T-helper 17 cell (primary cell): ENCODE measurements at places on chromosomes 4 and X.

GRCh38 chrX:47743504-47743903 lies 84.5 kb upstream of the UXT start:
- DNase-seq, result no peak

DNA sequence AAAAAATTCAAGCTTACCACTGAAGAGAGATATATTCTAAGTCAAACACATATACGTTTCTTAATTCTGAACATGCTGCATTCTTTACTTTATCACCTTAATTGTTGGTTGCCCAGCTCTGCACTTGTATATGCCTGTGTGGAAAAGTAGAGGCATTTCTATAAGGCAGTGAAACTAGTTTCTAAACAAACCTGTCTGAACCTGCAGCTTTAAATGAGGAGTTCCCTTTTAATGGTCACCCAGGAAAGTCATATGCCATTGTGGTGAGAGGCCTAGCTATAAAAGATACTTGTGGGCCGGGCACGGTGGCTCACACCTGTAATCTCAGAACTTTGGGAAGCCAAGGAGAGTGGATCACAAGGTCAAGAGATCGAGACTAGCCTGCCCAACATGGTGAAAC lies 147.4 kb upstream of the RXFP1 start:
- DNase-seq, result no peak

- DNase-seq, result no peak
These were observed 88.0 kb downstream of the FNIP2 start for GRCh38 chr4:158856852-158857251.

DNA sequence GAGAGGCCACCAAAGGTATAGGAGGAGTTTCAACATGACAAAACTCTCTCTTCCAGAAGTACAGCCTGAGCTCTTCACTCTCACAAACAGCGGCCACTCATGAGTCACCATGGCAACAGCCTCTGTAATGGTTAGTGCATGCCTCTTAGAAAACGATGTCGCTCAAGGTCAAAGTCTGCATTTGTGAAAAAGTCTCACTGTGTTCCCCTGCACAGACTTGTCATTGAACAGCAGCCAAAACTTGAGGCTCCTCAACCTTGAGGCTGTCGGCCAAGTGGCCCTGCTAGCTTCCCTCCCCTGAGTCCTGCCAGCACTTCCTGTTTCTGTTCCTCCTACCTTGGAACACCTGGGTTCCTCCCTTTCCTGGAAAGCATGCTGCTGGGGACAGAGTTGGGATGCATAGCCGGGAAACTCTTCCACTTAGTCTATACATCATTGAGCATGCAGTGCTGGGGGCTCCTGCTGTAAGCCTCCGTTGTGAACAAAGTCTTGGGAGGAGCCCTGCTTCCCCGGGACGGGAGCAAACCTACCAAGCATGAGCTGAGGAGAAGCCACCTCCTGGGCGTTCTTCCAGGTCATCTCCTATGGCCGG lies 66.6 kb downstream of the ING2 start:
- DNase-seq, result no peak

DNA sequence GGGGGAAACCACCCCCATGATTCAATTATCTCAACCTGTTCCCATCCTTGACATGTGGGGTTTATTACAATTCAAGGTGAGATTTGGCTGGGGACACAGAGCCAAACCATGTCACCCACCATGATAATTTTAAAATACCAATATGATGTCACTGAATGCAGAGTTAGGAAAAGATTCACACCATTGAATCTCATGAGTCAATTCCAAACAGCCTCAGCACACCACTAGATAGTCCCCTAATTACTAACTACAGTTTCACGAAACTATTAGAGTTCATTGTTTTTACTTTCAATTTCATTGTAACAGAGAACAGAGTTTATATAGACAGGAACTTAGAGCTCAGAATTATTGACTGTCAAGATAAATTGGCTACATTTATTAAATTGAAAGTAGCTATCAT lies 410.2 kb downstream of the FAM47A start:
- DNase-seq, result no peak

DNA sequence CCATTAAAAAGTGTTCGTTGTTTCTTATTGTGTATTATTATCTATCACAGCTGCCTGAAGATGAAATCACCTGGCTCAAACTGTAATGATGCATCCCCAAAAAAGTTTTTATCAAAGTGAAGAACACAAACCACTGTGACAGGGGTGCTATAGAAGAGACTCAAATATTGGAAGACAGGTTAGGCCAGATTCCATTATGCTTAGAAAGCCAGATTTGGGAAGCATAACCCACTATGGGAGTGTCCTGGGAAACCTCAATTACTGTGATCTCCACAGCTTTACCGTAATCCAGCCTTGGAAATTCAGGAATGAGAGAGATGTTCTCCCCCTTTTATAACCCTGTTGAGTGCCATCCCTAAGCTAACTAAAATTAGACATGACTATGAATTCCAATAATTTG lies 114.2 kb downstream of the NWD2 start:
- no peak for DNase-seq

DNA sequence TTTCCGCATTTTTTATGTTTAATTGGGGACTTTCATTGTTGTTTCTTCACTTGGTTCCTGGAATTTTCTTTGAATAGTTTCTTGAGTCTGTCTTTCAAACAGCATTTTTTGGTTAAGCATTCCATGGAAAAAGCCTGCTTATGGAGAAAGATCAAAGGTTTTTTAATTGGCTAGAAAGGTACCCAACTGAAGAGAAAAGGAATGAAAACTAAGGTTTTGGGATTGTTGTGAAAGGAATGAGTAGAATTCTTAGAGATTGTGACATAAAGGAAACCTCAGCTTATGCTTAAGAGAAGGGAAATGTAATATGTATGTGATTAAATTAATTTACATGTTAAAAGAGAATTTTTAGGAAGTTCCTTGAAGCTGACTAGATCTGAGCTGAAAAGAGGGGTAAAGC lies 82.8 kb downstream of the CCKAR start:
- DNase-seq, result no peak

- no peak for DNase-seq
These were observed 115.2 kb upstream of the LNX1 start for GRCh38 chr4:53706422-53707032.

DNA sequence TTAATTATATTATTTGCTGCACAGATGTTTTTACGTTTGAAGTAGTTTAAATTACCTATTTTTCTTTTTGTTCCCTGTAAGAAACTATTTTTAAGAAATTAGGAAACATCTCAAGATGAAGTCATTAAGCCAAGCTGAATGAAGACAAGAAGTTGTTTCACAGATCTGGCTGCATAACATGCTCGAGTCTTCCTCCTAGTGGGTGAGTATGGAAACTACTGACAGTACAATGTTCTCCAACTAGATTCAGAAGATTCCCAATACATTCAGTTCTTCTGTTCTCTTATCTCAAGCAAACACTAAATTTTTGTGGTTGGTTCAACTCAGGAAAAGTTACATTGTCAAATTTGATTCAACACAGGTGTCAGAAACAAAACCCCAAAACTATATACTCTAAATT lies 256.8 kb upstream of the VCX start:
- no peak for DNase-seq

DNA sequence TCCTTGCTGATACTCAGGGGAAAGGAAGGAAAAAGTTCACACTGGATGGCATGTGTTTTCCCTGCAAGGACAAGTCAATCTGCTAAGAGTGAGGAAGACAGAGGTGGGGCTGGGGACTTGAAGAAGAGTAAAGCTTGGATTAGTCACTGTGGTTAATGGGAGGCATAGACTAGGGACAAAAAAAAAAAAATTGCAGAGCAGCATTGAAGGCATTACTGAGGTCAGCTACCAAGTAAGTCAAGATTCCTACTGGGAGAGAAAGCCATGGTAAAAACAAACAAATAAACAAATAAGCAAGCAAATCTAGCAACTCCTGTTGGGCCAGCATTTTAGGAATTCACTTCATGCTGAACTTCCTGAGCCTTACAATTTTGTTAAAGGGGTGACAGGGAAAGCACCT lies 58.2 kb upstream of the GPC4 start:
- DNase-seq, result no peak

DNA sequence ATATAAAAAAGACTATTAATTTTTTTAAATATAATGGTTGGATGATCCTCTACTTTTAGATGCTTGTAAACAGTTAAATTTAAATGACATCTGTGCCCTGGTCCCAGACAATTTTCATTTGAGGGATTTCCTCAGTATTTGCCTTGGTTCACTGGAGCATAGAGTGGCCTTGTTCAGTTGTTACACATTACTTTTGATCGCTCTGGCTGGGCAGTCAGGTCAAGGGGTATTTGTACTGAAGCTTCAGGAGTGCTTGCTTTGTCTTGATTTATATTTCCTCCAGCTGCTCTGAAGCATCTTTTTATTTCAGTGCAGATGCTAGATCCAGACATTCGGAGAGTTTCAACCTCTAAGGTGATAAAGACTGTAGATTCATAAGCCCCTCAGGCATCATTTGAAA lies 50.0 kb downstream of the COMMD8 start:
- DNase-seq, result no peak

GRCh38 chrX:120751683-120752082 lies 121.8 kb upstream of the C1GALT1C1 start:
- no peak for DNase-seq

- DNase-seq, result no peak
These were observed 514.3 kb downstream of the PCDH7 start for GRCh38 chr4:31234494-31234893.

DNA sequence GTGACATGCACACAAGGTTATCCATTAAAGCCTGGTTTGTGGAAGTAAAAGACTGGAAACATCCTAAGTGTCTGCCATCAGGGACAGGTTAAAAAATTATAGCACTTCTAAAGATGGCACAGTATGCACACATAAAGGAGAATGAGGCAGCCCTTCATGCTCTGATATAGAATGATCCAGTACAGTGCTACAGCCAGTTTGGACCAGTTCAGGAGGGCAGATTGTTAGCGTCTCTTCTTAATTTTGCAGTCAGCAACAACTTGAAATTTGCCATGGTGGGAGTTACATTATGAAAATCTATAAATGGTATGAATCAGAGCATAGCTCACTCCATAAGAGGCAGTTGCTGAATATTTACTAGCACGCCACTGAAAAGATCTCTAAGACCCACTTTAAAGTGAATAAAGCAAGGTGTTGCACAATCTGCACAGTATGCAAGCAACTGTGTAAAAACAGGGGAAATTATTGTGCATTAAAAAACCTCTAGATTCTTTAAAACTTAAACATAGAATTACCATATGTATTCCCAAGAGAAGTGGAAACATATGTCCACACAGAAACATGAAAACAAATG lies 20.3 kb upstream of the SOD3 start:
- DNase-seq, result no peak

DNA sequence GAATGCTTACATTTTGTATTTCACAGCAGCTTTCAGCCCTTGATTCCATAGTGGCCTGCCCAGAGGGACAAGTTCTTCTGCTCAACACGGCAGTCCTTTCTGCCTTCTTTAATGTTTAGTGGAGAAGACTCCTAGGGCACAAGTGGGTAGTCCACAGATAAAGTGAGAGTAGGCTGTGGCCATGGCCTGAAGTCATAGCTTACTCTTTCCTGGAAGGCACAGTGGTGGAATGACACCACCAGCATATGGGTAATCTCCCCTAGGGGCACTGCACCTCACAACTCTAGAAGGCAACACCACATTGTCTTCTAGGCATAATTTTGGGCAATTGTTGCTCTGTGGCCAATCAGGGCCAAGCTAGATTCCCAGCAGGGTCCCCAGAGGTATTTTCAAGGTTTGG lies 155.4 kb upstream of the MAMLD1 start:
- DNase-seq, result no peak

GRCh38 chr4:54571293-54572151 lies 86.2 kb upstream of the KIT start:
- no peak for DNase-seq

DNA sequence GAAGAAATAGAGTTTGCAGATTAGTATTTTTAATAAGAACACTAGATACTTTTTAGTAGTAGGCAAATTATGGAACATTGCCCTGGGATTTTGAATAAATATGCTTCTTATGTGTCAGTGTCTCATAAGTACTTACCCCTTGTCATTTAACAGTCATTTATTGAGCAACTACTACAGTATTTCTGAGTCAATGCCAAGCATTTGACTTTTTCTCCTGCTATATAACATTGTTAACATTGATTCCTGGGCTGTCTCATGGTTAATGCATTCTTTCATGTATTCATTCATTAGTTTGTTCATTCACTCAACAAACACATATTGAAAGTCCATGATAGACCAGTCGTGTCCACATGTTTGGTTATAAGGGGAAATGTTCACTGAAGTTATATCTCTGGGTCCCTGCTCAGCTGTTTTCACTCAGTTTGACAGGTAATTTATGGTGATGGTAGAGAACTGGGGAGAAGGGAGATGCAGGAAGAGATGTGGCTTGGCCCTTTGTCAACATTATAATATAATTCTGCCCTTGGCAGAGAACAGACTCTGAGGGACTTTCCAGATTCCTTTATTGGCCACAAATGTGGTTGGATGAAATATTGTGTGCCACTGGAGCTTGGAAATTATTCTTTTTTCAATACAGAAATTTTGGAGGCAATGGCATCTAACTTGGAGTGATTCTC lies 49.8 kb downstream of the OSTC start:
- DNase-seq, result no peak

DNA sequence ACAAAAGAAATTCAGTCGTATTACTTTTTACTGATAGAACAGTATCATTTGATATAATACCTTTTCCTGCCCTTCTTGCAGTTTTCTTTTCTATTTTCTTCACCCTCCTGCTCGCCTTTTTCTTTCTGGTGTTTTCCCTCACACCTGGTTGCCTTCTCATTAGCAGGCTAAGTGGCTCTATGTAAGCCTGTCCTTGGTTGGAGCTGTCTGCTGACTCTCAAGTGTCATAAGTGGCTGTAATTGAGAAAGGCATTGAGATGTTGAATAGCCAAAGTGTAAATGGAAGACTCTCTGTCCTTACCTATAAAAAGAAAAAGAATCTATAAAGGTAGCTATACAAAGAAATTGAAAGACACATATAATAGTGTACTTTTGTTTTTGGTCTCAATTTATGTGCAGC lies 180.7 kb downstream of the ADGRL3 start:
- no peak for DNase-seq

- no peak for DNase-seq
These were observed 12.0 kb downstream of the HS3ST1 start for GRCh38 chr4:11416767-11417113.

DNA sequence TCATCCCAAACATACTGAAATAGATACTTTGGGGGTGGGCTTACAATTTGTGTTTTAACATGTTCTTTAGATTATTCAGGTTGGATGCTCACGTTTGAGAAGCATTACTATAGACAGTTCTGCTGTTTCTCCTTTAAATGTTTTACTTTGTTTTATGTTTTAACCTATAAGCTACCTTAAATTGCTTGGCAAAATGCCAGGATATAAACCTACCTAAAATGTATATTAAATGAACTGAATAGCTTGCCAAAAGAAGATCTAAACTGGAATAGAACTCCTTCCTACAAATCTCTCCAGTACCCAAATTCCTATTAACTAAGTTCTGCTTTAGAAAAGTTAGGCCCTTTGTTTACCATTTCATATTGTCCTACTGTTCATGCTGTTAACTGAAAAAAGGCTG lies 124.4 kb downstream of the TBX22 start:
- no peak for DNase-seq

GRCh38 chr4:186624951-186625350 lies 69.6 kb upstream of the MTNR1A start:
- no peak for DNase-seq

DNA sequence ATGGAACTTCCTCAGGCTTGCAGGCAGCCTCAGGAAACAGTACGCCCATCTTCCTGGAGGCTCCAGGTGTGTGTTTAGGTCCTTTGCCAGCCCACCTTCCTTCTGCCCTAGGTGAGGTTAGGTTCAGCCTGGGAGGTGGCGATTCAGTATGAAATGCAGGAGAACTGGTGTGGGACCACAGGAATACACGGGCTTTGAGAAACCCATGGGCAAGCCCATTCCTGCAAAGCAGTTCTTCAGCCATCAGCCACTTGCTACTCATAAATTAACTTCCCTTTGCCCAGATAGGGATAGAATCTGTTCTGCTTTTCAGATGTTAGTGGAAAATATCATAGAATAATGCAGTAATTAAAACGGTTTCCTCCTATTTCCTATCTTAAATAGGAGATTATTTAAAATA lies 32.2 kb downstream of the TBC1D14 start:
- no peak for DNase-seq
